ENCODE measurements at places on chromosomes 6 and 20.

GRCh38 chr6:11956781-11957180, 55.3 kb upstream of the HIVEP1 start:
- DNase-seq: no peak

GRCh38 chr6:141264101-141264500, 868.6 kb upstream of the GJE1 start:
- DNase-seq: peak; percentile 22

DNA sequence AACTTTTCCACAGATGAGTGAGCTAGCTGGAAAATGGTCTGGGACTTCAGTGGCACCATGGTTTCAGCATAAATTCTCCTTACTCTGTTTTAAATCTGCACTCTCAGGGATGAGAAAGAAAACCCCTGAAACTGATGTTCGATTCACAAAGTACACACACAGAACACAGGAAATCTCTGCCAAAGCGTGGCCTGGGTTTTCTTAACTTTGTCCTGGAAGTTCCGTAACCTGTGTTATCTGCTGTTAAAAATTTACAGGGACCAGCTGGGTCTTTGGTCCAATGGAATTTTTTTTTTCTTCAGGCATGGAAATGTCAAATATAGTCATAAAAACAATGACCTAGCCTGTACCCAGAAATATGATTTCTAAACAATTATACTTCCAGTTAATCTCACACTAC, 7.3 kb downstream of the SCML4 start:
- DNase-seq: no peak

DNA sequence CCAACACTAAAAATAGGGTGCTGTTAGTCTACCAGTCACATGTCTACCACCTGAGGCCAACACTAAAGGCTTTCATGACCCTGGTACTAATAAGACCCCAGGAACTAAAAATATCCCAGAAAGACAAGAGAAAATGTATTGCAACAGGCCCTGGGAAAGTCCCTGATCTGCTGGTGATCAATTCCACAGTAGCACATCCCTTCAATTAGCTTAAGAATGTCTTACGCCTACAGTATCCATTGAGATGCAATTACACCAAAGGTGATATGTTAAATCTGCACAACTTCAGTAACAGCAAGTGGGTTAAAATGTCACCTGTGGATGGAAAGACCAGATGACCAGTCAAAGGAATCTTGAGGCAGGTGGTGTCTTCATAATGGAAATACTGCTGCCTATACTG, 3.1 kb downstream of the SEMG1 start:
- DNase-seq: no peak

DNA sequence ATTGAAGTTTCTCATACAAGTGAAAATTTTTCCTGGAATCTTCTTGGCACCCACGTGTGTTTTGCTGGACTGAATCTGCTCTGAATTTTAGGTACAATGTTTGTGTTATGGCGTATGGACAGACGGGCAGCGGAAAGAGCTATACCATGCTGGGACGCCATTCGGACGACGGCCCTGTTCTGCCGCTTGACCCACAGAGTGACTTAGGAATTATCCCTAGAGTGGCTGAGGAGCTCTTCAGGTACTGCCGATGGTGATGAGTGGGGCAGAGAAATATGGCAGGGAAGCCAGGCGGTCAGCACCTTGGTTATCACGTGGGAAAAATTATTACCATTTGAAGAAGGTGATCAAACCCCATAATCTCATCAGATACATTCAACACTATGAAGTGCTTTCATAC, 36.3 kb downstream of the KIF25 start:
- DNase-seq: no peak

DNA sequence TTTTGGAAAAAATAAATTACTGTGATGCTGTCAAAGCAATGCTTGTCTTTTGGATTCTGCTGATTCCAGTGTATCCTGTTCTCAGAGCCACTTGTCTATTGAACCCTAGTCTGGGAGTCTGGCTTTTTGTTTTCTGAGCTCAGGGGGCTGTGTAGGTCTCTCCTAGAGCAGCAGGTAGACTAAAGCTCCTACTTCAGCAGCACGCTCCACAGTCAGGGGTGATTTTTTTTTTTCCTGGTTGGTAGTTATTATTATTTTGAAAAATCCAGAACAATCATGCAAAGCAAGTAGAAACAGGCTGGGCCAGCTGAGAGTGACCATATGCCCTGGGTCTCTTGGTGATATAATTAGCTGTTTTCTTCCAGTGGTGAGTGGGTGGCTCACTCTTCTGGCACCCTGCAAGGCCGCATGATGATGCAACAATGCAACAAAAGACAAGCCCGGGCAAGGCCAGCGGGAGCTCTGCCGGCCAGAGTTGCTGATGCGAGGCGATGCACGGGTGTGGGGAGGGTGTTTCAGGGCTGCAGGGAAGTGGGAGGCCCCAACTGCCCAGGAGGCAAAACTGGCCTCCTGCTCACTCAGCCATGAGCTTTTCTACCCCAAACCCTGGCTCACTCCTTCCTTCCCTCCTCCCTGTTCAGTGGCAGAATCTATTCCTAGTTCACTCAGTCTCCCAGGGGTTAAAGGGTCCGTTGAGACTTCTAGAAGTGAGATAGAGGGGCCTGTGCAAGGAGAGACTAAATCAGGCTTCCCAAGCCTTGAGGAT, 11.5 kb upstream of the CDKN1A start:
- DNase-seq: peak; percentile 82

DNA sequence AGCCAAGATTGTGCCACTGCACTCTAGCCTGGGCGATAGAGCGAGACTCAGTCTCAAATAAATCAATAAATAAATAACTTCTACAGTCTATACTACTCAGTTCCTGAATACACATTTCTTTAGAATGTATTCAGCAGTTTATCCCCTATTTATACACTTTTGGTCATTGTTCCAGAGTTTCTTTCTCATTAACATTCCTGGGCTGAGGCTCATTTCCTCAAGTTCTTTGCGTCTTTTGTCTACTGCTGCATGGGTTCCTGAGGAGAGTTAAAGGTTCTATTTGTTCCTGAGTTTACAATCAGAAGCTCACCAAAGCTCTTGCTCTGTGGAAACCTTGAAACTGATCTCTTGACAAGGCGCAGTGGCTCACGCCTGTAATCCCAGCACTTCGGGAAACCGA, 37.7 kb upstream of the SASH1 start:
- DNase-seq: peak; percentile 69

- DNase-seq: no peak
Measured at GRCh38 chr6:10393544-10394225, 21.2 kb downstream of the TFAP2A start.

- peak; percentile 43 for DNase-seq
Measured at GRCh38 chr20:4916971-4917881, 84.1 kb downstream of the SLC23A2 start.

DNA sequence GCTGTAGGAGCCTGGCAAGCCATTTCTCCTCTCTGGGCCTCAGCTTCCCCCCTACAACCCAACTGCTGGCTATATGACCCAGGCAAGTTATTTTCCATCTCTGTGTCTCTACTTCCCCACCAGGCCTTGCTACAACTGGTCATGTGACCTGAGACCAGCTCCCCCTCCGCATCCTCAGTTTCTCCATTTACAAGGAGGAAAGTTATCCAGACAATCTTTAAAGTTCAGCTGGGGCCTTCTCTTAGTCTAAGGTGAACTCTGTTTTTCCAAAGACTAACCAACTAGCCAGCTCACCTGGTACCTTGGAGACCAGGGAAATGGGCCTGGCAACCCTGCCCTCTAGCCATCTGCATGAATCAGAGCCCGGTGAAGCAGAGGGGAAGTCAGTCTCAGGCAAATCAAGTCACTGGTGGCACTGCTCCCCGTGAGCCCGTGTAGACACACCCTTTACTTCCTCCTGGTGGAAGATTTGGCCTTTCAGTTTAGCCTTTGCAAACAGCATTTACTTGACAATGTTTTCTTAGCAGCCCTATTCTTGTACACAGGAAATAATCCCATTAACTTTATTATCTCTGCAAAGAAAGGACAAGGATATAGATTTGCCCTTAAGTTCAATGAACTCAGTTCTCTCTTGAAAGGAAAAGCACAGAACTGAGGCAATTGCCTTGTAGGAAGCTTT, 157.7 kb downstream of the VEGFA start:
- DNase-seq: no peak

DNA sequence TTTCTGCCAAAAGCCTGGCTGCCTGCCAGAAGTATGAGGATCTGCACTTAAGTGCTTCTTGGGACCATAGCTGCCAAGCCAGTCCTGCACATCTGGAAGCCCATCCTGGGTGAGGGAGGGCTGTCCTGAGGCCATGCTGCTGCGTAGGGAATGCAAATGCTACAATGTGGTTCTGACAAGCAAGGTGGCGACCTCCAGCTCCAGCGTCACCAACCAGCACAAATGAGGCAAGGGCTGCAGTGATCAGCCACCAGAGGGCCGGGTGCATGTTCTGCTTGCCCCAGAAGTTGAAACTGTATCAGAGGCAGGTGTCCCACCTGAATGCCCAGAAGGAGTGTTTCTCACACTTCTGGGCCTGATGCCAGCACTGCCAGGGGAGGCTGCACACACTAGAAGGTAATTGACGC, 99.1 kb upstream of the KCNQ5 start:
- DNase-seq: no peak

DNA sequence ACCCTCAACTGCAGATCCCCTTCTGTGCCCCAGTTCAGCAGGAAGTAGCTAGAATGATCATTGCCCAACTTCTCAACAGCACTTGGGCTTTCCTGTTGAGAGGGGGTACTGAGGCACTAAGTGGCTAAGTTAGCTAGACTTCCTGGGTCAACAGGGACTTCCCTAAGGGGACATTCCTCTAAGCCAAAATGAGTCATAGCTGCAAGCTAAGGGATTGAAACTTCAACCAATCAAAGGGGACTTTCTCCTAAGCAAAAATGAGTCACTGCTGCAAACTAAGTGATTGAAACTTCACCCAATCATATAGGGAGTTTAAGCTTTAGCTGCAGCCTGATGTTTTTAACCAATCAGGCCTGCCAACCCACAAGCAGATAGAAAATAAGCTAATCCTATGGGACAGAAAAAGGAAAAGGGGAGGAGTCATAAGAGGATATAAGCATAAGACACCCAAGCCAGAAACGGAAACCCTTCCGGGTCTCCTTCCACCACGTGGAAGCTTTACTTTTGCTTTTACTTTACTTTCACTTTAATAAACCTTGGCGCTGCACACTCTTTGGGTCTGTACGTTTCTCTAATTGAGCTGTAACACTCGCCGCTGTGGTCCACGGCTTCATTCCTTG, 659.0 kb upstream of the HS3ST5 start:
- peak; percentile 1 for DNase-seq

- DNase-seq: peak; percentile 55
Measured at GRCh38 chr6:16438718-16439591, 200.6 kb downstream of the GMPR start.

DNA sequence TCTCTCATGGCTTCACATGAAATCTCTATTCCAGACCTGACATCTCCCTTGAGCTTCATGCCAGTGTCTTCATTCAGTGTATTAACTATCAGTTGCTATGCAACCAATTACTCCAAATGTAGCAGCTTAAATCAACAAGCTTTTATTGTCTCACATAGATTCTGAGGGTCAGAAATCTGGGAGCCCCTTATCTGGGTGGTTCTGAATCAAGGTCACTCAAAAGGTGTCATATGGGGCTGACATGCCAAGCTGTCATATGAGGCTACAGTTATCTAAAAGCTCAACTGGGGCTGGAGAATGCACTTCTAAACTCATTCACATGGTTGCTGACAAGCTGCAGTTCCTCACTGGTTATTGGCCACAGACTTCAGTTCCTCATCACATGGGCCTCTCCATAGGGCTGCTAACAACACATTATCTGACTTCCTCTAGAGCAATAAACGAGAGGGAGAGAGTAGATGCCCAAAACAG, 7.3 kb upstream of the CGA start:
- no peak for DNase-seq

- no peak for DNase-seq
Measured at GRCh38 chr20:50152394-50153152, 950 bp downstream of the PEDS1 start.

DNA sequence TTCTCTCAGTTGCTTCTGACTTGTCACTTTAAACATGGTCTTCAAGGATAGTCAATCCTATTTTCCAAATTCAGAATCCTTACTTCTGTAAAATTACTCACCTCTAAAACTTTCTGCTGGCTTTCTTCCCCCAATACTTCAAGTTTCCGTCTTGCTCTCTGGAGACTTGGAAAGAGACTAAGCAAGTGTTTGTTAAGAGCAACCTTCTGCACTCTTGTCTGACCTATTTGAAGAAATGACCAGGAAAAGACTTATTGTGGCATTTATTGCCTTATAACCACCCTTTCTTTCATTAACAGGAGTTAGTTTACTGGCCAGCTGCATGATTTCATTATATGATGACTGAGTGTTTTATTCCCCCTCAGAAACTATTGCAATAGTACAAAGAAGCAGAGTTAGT, 181.0 kb downstream of the TBC1D7 start:
- DNase-seq: no peak

- DNase-seq: no peak
Measured at GRCh38 chr6:157951828-157952227, 29.8 kb upstream of the SYNJ2 start.

DNA sequence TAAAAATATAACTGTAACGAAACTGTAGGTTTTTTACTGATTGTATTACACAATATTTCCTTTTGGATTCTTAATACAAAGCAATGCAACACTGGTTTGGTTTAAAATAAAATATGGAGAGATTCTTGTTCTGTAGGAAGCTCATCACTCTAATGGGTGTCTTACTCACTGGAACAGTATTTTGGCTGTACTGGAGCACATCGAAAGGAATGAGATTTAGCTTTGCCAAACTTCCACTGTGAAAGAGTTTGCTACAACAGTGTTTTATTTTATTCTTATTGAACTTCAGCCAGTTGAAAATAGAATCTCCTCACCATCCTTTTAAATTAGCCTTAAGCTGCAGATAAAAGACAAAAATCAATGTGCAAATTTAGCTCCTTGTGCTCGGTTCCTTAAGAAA, 230.7 kb upstream of the QKI start:
- peak; percentile 22 for DNase-seq

All from fibroblast of skin of scalp (primary cell).